ENCODE measurements at places on chromosomes 6 and 20.
A peak's percentile ranks its signal among the peaks of the same experiment; 100 is the strongest.

- DNase-seq: no peak
These were observed 86.5 kb downstream of the BANF2 start for GRCh38 chr20:17786221-17786718.

GRCh38 chr6:120378582-120379220 lies 955.6 kb downstream of the TBC1D32 start:
- peak; percentile 13 for DNase-seq

- peak; percentile 69 for DNase-seq
These were observed 100.7 kb upstream of the HMGN3 start for GRCh38 chr6:79335133-79335674.

- no peak for DNase-seq
These were observed 43.2 kb upstream of the CDH22 start for GRCh38 chr20:46351357-46352058.

GRCh38 chr6:15389084-15389764 lies 143.4 kb downstream of the JARID2 start:
- DNase-seq: no peak

DNA sequence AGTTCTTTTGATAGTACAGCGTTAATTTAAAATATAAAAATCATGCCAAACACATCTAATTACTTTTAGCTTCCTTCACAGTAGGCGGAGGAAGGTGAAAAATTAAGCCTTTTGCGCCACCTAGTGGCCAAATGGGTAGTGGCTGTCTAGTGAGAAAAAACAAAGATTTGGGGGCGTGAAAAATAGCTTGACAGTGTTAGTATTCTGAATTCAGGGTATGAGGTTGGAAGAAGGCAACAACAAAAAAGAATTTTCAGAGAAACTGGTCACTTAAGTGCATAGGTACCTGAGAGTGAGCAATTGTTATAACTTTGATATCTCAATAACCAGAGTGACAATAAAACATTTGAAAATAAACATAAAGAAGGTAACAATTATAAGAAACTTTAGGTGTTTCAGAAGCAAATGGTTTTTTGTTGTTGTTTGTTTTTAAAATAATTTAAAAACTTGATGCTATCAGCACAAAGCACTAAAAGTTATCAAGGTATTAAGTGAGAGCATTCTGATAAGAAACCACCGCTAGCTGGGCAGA lies 14.3 kb downstream of the PSMB9 start:
- DNase-seq: peak; percentile 88

DNA sequence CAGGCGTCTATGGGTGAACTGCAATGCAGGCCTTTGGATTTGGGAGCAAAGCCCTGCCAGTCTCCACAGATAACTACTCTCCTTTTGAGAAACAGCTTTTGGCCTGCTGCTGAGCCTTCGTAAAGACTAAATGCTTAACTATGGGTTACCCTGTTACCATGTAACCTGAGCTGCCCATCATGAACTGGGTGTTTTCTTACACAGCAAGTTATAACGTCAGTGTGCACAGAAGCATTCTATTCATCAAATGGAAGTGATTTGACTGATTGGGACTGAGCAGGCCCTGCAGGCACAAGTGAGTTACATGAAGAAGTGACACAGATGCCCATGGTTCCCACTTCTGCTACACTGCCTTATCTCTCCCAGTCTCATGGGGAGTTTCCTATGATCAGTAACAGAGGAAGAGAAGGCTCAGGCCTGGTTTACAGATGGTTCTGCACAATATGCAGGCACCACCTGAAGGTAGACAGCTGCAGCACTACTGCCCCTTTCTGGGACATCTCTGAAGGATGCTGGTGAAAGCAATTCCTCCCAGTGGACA lies 319.1 kb downstream of the CD83 start:
- DNase-seq: no peak

DNA sequence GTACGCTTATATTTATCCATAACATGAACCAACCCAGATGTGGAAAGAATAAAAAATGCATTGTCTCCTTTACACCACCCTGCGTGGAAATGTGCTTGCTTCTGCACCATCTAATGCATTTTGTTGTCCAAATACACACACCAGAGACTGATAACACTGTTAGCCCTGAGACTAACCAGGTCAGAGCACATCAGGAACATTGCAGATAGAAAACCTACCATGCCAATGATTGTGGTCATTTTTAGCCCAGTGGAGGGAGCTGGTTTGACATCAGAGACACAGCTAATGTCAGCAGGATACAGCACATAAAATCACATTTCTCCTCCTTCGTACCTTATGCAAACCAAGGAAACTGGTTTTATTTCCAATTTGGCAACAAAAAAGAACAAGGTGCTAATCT lies 528.7 kb downstream of the DOK5 start:
- DNase-seq: no peak

DNA sequence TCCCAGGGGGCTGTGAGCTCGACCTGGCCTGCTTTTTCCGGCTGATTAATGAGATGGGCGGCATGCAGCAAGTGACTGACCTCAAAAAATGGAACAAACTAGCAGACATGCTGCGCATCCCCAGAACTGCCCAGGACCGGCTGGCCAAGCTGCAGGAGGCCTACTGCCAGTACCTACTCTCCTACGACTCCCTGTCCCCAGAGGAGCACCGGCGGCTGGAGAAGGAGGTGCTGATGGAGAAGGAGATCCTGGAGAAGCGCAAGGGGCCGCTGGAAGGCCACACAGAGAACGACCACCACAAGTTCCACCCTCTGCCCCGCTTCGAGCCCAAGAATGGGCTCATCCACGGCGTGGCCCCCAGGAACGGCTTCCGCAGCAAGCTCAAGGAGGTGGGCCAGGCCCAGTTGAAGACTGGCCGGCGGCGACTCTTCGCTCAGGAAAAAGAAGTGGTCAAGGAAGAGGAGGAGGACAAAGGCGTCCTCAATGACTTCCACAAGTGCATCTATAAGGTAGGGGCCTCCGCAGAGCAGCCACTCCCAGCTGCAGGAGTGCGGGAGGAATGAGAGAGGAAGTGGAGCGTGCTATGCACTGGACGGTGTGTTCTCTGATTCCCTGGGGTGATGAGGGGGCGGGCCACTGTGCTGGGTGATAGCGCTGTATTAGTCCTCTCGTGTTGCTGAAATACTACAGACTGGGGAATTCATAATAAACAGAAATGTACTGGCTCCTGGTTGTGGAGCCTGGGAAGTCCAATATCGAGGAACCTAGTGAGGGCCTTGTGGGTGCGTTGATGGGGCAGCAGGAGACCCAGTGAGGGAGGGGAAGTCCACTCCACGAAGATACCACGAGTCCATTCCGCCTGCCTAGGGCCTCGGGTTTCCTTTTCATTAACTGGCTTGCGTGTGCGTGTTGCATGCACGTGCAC lies 161.7 kb downstream of the DTNBP1 start:
- DNase-seq: no peak

- no peak for DNase-seq
These were observed 44.8 kb upstream of the CCDC167 start for GRCh38 chr6:37544530-37544929.

GRCh38 chr6:51282026-51282425 lies 463.4 kb downstream of the TFAP2B start:
- no peak for DNase-seq

DNA sequence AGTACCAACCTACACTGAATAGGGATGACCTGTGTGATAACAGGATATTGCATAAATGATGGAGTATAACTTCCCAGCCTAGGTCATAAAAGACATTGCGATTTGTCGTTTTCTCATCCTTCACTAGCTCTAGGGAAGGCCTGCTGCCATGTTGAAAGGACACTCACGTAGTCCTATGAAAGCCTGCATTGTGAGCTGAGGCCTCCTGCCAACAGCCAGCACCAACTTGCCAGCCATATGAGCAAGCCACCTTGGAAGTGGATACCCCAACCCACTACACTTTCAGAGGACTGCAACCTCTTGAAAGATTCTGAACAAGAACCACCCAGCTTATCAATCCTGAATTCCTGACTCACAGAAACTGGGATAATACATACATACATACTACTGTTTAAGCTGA lies 3.5 kb upstream of the PANK2 start:
- DNase-seq: no peak

DNA sequence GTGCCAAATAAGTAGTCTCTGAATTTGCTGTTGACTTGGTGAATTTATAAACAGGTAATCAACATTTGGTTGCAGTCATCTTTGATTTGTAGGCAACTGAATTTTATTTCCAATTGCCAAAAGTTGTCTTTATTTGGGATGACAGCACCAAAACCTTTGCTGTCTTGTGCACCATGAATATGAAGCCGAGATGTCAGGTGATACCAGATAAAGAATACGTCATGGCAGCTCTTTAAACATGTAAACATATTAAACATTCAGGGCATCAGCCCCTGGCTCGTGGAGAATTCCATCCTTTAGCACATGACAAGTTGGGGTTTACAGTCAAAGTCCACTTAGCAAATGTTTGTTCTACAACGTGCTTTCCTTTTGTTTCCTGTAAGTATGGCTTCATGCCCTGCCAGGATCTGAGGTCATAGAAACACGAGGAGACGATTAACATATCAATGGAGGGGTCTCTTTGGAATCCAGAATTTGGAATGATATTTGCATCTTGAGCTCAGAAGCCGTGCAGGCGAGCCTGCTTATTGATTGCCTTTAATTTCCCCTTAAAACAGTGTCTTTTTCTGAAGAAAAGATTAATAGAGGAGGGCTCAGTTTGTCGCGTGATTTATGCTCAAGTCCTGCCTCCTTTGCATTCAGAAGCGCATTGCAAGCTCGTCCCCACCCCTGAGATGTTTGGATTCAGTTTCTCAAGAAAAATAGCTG lies 170.2 kb upstream of the ZNF217 start:
- no peak for DNase-seq

GRCh38 chr20:39268981-39269461 lies 306.9 kb downstream of the DHX35 start:
- DNase-seq: peak; percentile 61

DNA sequence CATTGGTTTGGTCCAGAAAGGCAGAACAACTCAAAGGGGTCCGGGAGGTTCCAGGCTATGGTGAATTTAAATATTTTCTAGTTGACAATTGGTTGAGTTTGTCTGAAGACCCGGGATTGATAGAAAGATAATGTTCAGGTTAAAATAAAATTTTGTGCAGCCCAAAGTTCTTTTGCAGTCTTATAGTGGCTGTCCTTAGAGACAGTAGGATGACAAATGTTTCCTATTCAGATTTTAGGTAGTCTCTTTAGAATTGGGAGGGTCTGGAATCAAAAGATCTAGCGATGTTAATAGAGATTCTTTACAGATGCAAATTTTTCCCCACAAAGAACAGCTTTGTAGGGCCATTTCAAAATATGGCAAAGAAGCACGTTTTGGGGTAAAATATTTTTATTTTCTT lies 109.1 kb downstream of the TULP4 start:
- DNase-seq: no peak

- DNase-seq: no peak
These were observed 111.9 kb downstream of the FRK start for GRCh38 chr6:115948751-115949150.

DNA sequence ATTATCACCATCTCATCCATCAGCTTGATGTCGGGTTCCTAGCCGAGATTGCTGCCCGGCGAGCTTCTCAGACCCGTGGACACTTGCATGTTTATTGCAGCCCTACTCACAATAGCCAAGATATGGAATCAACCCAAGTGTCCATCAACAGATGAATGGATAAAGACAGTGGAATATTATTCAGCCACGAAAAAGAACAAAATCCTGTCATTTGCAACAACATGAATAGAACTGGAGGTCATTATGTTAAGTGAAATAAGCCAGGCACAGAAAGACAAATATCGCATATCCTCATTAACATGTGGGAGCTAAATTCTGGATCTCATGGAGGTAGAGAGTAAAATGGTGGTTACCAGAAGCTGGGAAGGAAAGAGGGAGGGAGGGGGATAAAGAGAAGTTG lies 49.1 kb upstream of the SLC2A12 start:
- DNase-seq: no peak

Measured in activated CD4-positive, alpha-beta T cell treated with anti-CD3 and anti-CD28 coated beads, Interleukin-2, Interleukin-6, amounts not matched to agents 100 ng/mL and 50 ng/mL, durations not matched to agents 16 hours and 8 hours (primary cell).